ENCODE measurements at places on chromosomes 3 and 15.

DNA sequence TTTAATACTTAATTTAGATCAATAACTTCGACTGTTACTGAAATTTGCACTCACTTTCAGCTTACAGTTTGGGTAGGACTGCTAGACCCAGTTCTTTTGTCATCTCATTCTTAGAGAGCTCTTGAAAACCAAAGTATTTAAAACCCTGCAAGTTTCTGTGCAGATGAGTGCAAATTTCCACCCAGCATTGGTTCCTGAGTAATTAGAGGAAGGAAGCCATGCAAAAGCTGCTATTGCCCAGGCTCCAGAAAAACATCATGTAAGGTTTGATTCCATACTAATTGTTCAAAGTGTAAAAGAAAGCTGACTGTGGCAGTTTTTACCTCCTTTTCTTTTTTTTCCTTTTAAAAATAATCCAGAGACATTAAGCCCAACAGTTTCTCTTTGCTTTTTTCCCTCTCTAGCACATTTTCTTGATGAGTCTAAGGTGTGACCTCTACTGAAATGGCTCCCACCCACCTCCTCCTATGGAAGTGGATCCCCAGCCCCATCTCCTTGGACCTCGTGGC is 30.3 kb downstream of the ABHD2 start:
- DNase-seq: no peak

DNA sequence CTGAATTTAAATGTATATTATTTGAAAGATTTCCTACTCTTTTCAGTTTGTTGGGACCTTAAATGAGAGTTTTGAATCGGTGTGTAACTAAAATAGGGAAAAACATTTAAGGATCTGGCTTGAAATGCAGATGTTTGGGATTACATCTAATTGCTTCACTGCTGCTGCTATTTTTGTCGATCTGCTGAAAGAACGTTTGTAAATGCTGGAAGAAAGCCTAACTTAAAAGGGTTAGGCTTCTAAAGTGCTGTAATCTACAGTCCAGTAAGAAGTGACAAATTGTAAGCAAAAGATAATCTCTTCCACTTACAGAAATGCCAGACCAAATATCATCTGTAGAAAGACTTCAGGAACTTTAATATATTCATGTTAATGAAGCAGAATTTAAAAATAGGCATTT is 691.6 kb downstream of the ZNF385D start:
- no peak for DNase-seq

DNA sequence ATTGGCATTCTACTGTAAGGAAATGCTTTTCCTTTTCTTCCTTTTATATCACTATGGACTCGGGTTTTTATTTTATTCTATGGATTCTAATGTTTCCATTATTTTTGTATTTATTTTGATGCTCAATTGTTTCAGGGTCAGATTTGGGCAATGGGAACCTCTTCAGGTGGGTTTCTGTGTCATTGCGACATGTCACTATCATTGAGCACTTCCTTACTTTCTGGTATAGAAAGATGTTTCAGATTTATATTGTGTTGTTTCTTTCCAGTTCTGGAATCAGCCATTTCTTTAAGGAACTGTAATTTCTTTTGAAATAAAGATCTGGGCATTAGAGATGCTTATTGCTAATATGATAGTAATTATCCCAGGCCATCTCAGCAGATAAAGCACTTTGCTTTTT is 21.8 kb downstream of the GALK2 start:
- no peak for DNase-seq

DNA sequence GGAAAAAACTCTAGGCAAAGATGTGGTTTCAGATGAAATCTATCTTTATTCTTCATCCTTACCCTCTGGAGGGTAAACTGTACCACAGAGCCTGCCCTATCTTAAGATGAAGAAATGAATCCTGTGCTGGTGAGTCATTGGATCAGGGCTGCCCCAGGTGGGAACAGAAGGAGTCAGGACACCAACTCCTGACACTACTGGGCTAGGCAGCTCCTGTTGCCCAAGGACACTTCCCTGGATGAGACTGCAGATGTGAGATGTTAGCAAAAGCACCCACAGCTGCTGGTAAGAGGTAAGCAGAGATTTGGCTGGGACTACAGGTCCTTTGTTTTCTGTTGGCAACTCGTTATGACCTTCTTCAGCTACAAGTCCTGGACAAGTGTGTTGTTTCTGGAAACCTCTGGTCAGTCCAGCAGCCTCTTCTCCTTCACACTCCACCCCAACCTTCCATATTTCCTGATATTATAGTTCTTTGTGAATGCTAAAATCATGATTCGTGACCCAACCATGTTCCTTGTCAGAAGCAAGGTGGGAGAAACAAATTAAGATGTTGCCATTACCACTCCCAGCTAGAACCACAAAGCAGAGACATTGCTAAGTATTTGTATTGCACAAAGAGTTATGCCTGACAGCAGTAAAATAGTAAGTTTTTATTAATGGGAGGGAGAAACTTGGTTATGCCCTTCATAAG is 104.2 kb upstream of the TGFBR2 start:
- DNase-seq: no peak

GRCh38 chr15:44810237-44810636 is 73.9 kb downstream of the TRIM69 start:
- no peak for DNase-seq

- no peak for DNase-seq
Observed at GRCh38 chr15:32956006-32956405, 238.2 kb downstream of the GREM1 start.

- no peak for DNase-seq
Observed at GRCh38 chr3:13122081-13123012, 49.1 kb upstream of the IQSEC1 start.

DNA sequence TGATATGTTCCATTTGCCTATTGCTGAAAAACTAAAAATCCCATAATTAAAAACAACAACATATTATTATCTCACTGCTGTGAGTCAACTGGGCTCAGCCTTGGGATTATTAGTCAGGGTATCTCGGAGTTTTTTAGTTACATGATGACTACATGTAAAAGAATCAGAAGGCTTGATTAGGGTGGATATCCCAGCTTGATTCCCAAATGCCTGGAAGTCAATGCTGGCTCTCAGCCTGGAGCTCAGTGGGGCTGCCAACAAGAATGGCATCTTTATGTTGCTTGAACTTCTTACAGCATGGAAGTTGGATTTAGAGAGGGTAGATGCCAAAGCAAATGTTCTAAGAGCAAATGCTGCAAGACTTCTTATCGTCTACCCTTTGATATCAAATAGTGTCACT is 278.5 kb downstream of the PLOD2 start:
- no peak for DNase-seq

Data from LNCaP clone FGC (cell line).